Sciatic nerve (tissue), 2 donors: ENCODE measurements at places on chromosomes 7 and 10.

- no peak for DNase-seq
Observed at GRCh38 chr10:93553482-93554315, 12.8 kb upstream of the FFAR4 start.

DNA sequence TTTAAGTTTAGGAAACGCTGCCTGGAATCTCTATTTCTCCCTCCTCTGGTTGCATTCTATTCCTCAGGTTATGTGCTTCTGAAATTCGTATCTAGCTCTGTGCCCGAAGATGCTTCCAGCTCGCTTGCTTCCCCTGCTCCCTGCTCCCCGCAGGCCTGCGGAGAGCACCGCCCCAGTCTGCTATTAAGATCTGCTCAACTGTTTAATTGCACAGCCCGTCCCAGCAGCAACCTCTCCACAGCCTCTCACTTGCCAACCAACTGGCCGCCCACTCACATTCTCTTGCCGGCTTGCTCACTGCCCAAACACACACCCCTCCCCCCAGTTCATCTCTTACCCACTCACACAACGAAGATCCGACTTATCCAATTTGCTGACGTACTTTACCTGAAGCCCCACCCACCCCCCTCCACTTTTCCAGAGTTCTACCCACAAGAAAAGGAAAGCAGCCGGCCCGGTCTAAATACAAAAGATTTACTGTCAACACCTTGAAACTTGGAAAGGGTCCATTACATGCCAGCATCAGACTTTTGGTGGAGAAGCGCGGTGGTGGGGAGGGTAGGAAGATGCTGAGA lies 167.3 kb upstream of the KLF14 start:
- no peak for DNase-seq

- no peak for DNase-seq
Observed at GRCh38 chr10:12876266-12876665, 125.2 kb downstream of the CCDC3 start.

GRCh38 chr7:93736668-93737369 lies 153.7 kb downstream of the TFPI2 start:
- DNase-seq: no peak

DNA sequence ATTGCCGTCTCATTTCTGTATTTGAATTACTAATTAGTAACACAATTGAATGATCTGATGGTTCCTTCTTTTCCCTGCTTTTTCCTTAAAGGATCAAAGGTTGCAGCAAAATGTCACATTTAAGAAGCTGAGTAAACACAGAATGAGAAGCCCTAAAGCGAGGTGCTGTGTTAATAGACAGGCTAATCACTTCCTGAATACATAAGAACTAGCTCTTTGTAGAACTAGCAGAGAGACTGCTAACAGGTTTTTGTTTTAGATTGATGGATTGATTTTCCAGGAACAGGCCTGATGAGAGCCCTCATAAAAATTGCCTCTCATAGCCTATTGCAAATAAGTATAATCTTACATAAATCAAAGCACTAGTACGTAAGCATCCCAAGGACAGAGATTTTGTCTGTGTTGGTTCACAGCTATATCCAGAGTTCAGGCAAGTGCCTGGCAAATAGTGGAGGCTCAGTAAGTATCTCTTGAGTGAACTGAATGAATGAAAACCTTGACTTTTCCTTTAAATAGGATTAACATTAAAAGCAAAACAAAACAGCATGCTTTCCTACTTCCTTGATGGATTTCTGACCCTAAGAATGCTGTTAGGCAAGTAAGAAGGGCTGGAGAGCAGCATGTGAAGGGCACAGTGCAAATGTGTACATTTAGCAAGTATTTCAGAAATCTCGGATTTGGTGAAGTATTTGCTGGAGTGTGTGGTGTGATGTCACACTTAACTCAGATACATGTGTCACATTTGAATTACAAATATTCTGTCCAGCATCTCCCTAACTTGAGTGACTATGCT lies 3.3 kb downstream of the TMEM229A start:
- DNase-seq: no peak

DNA sequence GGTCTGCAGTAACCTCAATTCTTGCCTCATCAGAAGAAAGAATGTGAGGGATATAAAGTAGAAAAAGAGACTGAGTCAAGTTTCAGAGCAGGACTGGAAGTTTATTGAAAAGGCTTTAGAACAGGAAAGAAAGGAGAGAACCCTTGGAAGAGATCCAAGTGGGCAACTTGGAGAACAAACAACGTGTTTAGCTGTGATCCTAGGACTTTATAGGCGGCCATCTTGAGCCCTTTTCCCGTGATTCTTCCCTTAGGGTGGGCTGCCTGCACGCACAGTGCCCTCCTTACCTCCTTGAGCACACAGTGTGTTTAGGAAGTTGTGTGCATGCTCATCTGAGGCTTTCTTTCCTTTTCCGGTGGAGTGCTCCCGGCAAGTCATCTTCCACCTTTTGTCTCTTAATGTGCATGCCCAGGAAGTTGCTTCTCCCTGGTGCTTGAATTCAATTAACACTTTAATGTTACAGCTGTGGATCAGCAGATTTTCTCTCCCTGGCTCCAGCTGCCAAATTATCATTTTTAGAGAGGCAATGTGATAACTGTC lies 59.8 kb downstream of the ENTPD1 start:
- DNase-seq: no peak

DNA sequence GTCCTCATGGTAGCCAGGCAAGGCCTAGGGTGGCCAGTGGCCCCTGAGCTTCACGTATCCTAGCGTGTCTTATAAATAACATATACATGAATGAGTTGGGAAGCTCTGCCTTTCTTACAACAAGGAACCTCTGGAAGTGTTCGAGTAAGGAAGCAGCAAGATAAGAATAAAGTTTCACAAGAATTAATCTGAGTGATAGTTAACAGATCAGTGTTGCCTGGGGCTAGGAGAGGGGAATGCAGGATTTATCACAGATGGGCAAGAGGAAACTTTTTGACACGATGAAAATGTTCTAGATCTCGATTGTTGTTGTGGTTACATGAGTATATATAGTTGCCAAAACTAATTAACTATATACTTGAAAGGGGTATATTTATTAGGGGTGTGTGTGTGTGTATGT lies 74.2 kb downstream of the TSPAN12 start:
- DNase-seq: no peak

DNA sequence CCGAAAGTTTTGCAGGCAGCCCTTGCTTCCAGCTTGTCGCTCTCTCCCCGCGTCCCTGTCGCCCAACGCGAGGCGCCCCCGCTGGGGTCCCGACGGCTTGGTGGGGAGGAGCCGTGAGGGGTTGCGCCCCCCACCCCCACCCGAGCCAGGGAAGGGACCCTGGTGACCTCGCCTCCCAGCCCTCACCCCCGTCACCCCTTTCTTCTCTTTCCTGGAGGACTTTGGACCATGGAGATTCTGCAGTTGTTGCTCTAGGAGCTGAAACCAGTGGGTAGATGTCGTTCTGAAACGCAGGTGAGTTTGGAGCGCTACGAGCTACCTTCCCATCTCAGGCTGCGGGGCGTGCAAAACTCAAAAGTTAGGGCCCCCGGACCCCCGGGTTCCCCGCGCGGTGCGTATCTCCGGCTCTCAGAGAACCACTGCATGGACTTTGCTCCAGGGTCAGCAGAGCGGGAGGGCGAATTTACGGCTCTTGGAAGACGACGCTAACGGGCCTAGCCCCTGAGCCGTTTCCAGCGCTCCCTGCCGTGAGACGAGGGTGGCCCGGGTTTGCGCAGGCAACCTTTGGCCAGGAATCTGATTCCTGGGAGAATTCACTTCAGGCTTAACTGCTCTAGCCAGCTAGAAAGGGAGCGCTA lies 684 bp upstream of the ATXN7L1 start:
- peak; percentile 78 for DNase-seq

DNA sequence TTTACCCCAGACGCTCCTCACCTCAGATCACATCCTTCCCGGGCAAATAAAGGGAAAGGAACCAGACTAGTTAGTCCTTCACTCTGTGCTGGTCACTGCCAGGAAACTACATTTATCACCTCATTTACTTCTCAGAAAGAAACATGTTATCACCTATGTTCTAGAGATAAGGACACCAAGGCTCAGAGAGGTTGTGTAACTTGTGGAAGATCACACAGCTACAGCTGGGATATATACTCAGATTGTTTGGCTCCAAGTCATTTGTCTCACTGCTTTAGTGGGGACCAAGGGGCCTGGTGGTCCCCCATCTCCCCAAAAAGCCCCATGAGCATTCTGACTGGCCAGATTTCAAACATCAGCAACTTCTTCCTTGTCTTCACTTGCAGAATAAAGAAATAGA lies 17.5 kb upstream of the BTBD16 start:
- DNase-seq: no peak

DNA sequence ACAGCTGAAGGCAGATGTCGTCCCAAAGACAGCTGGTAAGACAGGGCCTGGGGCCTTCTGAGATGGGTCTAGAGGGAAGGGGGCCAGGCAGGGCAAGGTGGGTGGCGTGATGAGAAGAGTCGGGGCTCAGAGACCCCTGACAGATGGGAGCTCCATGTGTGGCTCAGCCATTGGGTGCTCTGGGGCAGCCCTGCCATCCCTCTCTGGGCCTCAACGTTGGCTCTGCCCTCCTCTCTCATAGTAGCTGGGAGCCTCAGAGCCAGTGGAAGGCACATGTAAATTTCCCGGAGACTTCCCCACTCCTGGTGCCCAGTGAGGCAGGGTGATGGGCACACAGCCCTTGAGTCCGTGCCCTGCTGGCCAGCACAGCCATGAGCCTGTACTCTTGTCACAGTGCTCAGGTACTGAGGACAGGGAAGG lies 1.8 kb downstream of the PPIF start:
- no peak for DNase-seq

DNA sequence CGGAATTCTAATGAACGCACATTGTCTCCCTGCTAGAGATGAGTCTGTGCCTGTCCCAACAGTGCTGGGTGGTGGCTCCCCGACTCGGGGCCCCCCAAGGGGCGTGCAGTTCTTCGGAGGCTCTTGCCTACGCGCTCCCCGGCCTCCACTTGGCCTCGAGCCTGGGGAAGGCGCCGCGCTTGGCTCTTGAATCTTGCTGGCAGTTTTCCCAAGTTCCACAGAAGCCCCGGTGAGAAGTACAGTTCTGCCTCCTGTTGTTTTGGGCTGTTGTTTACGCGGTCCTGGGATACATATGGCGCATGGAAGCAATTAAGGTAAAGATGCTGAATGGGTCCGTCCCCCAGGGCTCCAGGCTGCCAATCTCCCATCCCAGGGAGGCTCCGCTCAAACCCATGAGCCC lies 32.6 kb upstream of the UNCX start:
- DNase-seq: no peak

DNA sequence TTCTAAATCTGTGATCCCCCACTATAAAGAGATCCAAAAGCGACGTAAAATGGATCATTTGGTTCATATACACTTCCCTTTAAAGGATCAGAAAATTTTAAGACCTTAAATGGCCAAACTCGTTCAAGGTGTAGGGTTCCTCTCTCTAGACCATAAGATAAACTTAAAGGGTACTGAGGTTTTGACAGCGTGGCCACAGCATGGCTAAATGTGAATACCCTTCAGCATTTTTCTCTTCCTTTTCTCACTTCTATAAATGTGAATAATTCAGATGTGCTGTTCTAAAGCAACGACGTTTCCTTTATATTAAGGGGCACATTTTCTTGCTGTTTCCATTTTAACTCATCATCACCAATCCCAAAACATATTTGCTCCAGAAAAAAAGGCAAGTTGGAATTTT lies 5.2 kb downstream of the ZCWPW1 start:
- DNase-seq: no peak

GRCh38 chr7:4072161-4072925 lies 609.8 kb upstream of the FOXK1 start:
- no peak for DNase-seq

- no peak for DNase-seq
Observed at GRCh38 chr7:22331704-22332103, 25.2 kb downstream of the RAPGEF5 start.

DNA sequence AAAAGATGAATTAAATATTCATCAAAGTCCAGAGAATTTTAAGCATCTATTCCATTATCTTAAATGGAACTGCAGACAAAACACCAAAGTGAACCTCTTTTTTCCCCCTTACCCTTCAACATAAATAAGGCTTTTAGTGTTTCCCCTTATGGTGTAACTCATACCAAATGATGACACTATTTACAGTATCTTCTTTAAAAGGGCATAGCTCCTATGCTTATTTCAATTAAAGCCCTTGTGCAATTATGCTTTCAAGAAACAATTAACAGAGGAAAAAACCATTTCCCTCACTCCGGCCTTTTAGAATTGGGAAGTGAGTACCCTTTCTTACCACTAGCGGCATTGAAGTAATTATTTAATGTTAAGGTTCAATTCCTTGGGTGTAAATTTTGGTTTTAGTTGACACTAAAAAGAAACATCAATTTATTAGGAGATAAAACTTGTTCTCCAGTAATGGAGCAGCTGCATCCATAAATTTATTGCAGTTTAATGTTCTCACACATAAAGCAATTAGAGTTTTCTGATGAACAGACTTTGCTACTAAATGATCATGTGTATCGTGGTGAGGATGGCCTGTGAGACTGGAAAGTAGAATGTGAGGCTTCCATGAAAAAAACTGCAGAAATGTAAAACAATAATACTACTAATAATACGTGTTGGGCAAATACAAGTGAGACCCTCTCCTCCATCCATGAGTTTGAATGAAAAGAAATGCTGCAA lies 661.3 kb downstream of the PARD3 start:
- no peak for DNase-seq

DNA sequence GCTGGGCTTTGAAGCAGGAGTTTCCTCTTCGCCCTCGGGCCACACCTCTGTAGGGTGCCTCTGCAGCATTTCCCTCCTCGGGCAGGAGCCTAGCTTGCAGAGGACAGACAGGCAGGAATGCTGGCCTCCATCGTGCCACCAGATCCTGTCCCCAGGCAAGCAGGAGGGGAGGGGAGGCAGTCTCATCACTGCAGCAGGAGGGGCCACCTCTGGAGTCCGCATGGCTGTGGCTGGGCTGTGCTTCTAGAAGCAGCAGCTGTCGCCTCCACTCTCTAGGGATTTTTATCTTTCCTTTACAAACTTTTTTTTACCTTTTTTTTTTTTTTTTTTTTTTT lies 181.4 kb downstream of the CUX1 start:
- no peak for DNase-seq

DNA sequence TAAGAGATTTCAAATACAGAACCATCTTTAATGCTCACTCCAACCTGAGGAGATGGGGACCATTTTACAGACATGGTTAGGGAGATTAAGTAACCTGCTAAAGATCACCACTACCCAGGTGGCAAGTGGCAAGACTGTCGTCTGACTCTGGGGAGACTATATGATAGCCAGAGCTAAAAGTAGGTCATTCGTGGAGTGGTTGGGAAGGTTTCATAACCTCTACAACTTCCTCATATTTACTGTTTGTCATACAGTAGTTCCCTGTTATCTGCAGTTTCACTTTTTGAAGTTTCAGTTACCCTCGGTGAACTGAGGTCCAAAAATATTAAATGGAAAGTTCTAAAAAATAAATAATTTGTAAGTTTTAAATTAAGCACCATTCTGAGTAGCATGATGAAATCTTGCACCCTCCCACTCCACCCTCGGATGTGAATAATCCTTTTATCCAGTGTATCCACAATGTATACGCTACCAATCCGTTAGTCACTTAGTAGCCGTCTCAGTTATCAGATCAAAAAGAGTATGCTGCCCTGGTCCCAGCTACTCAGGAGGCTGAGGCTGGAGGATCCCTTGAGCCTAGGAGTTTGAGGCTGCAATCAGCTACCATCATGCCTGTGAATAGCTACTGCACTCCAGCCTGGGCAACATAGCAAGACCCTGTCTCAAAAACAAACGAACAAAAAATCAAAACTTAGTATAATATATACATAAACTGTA lies 14.9 kb upstream of the LGI1 start:
- DNase-seq: no peak
